Naive B cell (primary cell): ENCODE measurements at places on chromosomes 2 and 18. TPM values are rescaled to one million over a fixed set of nuclear protein-coding genes. Genes with fewer than 3 reads are reported as not detected.

Gene IHH
- not detected for polyA plus RNA-seq

Gene KLHL29
- 0.38 TPM for polyA plus RNA-seq

Gene ABHD1
- 1.3 TPM for polyA plus RNA-seq

Gene HAAO
- 6.7 TPM for polyA plus RNA-seq

Gene KCNF1
- polyA plus RNA-seq = not detected

Gene ALK
- not detected for polyA plus RNA-seq

Gene DAPL1
- polyA plus RNA-seq = not detected

Gene TMEM17
- not detected for polyA plus RNA-seq

Gene CREG2
- polyA plus RNA-seq = not detected

Gene MRPL44
- polyA plus RNA-seq = 52.3 TPM

Gene POMC
- 6.9 TPM for polyA plus RNA-seq

Gene RPRM
- not detected for polyA plus RNA-seq

Gene FBXO41
- not detected for polyA plus RNA-seq

GRCh38 chr2:51997571-51997970 lies 965.6 kb upstream of the NRXN1 start:
- no peak overlapping the region for H3K27ac ChIP-seq
- H3K4me1 ChIP-seq = no peaks in the 10 kb centered on the region
- no peaks in the 10 kb centered on the region for H3K36me3 ChIP-seq
- no peak overlapping the region for H3K4me3 ChIP-seq
- no peaks in the 10 kb centered on the region for H3K27me3 ChIP-seq

DNA sequence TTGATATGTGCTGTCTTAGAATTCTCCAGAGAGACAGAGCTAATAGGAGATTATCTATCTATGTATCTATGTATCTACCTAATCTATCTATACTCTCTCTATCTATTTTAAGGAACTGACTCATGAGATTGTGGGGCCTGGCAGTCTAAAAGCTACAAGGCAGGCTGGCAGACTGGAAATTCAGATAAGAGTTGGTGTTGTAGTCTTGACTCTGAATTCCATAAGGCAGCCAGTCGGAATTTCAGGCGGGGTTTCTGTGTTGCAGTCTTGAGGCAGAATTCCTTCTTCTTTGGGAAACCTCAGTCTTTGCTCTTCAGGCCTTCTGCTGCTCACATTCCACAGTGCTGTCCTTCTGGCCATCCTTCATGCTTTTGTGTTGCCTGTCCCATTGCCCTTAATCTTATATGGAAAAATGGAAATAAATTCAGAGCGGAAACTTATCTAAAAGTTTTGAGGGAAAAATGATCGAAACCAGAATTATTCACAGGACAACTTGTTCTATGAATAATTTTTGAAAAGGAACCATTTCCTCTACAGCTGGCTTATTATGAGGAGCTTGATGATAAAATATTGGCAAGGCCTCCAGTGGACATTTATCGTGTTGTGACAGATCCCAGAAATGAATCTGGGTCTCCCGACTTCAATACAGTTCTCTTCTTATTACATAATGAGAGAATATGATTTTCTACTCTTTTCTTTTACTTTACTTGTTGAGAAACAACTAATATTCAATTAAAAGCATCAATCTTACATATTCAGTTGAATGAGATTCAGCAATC lies 10.8 kb downstream of the IL1RL1 start:
- H3K27me3 ChIP-seq = peaks cover 5% of the 10 kb centered on the region
- H3K27ac ChIP-seq = no peak overlapping the region
- no peaks in the 10 kb centered on the region for H3K4me1 ChIP-seq
- DNase-seq = no peak

- H3K27ac ChIP-seq = no peak overlapping the region
- DNase-seq = no peak
- H3K36me3 ChIP-seq = no peaks in the 10 kb centered on the region
- H3K4me1 ChIP-seq = no peaks in the 10 kb centered on the region
- no peaks in the 10 kb centered on the region for H3K27me3 ChIP-seq
Observed at GRCh38 chr2:215914777-215915165, 98.6 kb downstream of the MREG start.

DNA sequence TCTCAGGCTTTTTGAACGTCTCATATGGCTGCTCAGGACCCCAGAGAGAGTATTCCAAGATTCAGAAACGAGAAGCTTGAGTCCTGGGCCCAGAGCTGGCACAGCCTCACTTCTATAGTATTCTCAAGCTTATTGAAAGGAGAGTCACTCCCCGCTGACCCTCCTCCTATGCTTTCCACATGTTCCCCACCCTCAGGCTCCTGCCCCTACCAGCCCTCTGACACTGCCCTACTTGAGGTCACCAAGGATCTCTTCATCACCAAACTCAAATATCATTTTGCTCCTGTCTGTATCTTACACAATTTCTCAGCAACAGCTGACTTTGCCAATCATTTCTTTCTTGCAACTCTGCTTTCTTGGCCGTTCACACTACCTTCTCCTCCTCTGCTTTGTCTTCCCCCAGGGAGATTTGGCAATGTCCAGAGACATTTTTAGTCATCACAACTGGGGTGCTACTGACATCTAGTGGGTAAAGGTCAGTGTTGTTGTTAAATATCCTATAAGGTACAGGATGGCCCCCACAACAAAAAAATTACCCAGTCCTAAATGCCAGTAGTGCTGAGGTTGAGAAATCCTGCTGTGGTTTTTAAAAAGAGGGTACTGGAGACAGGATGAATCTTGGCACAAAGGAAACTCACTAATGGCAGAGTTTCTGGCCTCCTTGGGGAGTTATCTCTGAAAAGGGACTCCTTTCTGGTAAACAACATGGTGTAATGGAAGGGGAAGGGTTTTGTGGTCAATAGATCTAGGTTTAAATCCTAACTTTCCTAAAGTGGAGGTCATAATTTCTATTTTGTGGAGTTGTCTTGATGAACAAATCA lies 26.9 kb upstream of the INSIG2 start:
- peak overlapping the region; percentile 94 for H3K27ac ChIP-seq
- peak; percentile 45 for DNase-seq
- peaks cover 49% of the 10 kb centered on the region for H3K4me1 ChIP-seq

DNA sequence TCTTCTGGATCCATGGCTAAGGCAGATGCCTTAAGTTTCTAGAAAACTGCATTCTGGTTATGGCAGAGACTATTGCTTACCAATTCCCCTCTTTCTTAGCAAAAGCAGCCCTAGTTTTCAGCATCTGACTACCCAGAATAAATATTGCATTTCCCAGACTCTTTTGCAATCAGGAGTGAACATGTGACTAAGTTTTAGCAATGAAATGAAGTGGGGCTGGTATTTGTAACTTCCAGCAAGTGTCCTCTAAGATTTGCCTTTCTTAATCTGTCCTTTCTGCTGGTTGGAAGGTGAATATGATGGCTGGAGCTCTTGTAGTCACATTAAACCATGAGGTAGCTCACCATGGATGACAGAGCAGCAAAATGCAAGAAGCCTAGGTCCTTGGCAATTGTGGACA lies 132.9 kb upstream of the PKDCC start:
- H3K27me3 ChIP-seq = peaks cover 17% of the 10 kb centered on the region
- H3K4me3 ChIP-seq = no peak overlapping the region
- no peak overlapping the region for H3K27ac ChIP-seq
- H3K36me3 ChIP-seq = no peaks in the 10 kb centered on the region

GRCh38 chr2:37000318-37000717 lies 34.0 kb upstream of the STRN start:
- H3K27ac ChIP-seq = no peak overlapping the region
- H3K36me3 ChIP-seq = peaks cover 15% of the 10 kb centered on the region
- DNase-seq = no peak
- H3K4me1 ChIP-seq = peaks cover 11% of the 10 kb centered on the region
- H3K27me3 ChIP-seq = no peaks in the 10 kb centered on the region
- no peak overlapping the region for H3K4me3 ChIP-seq

GRCh38 chr18:71743634-71744033 lies 800.5 kb downstream of the CBLN2 start:
- H3K27ac ChIP-seq = no peak overlapping the region
- no peaks in the 10 kb centered on the region for H3K27me3 ChIP-seq
- DNase-seq = no peak
- no peaks in the 10 kb centered on the region for H3K36me3 ChIP-seq
- no peaks in the 10 kb centered on the region for H3K4me1 ChIP-seq
- H3K4me3 ChIP-seq = no peak overlapping the region

DNA sequence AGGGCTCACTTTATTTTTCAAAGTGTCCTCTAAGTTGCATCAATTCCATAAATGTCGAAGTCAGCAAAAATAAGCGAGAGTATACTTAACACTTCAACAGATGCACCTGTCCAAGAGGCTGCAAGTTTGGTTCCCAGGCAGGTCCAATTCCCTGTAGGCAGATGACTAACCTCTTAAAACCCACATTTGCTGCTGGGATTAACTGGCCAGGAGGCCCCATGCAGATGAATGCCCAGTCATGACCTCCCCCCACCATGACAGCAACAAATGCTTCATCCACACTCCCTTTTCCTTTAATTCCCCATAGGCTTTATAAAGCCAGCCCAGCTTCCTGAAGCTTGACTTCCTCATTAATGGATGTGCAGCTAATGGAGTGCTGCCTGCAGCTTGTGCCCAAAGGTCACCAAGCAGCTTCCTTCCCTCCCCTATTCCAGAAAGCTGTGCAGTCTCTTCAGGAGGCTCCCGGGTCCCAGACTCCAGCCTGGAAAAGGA lies 35.7 kb downstream of the REEP1 start:
- H3K27me3 ChIP-seq = peaks cover 54% of the 10 kb centered on the region
- no peaks in the 10 kb centered on the region for H3K36me3 ChIP-seq
- no peak overlapping the region for H3K27ac ChIP-seq
- no peak for DNase-seq

DNA sequence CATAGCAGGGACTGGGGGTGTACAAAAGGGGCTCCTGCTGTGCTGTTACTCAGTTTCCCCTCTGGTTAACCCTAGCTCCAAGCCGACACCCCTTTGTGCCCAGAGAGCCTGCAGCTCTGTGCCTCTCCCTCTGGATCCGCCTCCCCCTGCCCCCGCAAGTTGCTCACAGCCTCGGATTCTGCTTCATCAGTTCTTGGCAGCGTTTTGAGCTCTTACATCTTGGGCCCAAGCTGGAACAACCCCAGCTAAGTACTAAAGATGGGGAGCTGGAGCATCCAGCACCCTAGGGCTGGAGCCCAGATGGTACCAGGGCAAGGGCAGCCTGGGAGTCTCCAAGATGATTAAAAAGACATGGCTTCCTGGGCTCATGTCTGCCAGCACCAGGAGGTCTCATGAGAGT lies 40.7 kb downstream of the POMC start:
- no peak overlapping the region for H3K27ac ChIP-seq
- DNase-seq = no peak
- peaks cover 18% of the 10 kb centered on the region for H3K4me1 ChIP-seq
- peaks cover 30% of the 10 kb centered on the region for H3K27me3 ChIP-seq

DNA sequence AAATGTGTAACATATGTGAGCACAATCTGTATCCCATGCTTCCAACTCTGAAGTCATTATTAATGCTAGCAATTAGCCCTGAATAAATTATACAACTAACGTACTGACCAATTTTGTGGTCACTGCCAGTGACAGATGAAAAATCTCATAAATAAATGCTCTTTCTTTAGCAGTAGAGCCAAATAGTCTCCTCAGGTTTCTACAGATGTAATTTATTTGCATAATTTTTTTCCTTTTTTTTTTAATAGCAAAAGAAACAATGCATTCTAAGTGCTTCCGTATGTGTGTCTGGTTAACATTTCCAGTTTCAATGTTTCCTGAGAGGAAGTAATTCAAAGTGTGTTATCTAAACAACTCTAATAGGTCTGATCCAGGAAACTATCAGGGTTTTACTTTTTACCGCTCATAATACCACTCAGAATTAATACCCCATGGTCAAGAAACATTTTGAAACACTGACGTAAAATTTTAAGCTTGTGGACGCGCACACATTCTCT lies 108.4 kb downstream of the MEP1B start:
- H3K36me3 ChIP-seq = no peaks in the 10 kb centered on the region
- no peak overlapping the region for H3K27ac ChIP-seq
- H3K27me3 ChIP-seq = peaks cover 18% of the 10 kb centered on the region
- H3K4me1 ChIP-seq = no peaks in the 10 kb centered on the region
- DNase-seq = no peak
- no peak overlapping the region for H3K4me3 ChIP-seq

- H3K4me3 ChIP-seq = no peak overlapping the region
- H3K27me3 ChIP-seq = no peaks in the 10 kb centered on the region
- no peak overlapping the region for H3K27ac ChIP-seq
- no peaks in the 10 kb centered on the region for H3K36me3 ChIP-seq
- H3K4me1 ChIP-seq = no peaks in the 10 kb centered on the region
Observed at GRCh38 chr2:188610827-188611226, 319.2 kb downstream of the GULP1 start.

- H3K4me1 ChIP-seq = peaks cover 24% of the 10 kb centered on the region
- H3K4me3 ChIP-seq = peak overlapping the region; percentile 99
- peaks cover 6% of the 10 kb centered on the region for H3K36me3 ChIP-seq
- peak overlapping the region; percentile 97 for H3K27ac ChIP-seq
- DNase-seq = no peak
Observed at GRCh38 chr2:206158563-206159345, 490 bp downstream of the NDUFS1 start.

GRCh38 chr2:58757971-58758370 lies 516.8 kb upstream of the FANCL start:
- H3K4me3 ChIP-seq = no peak overlapping the region
- DNase-seq = no peak
- H3K4me1 ChIP-seq = no peaks in the 10 kb centered on the region

- H3K27me3 ChIP-seq = no peaks in the 10 kb centered on the region
- no peak overlapping the region for H3K4me3 ChIP-seq
- H3K27ac ChIP-seq = no peak overlapping the region
- no peak for DNase-seq
- H3K4me1 ChIP-seq = no peaks in the 10 kb centered on the region
Observed at GRCh38 chr2:196403471-196403870, 232.1 kb upstream of the STK17B start.

- no peak overlapping the region for H3K4me3 ChIP-seq
Observed at GRCh38 chr2:9462886-9463697, 11.3 kb upstream of the IAH1 start.

GRCh38 chr18:74163019-74163660 lies 14.8 kb downstream of the TIMM21 start:
- H3K4me1 ChIP-seq = peaks cover 24% of the 10 kb centered on the region
- H3K36me3 ChIP-seq = peaks cover 23% of the 10 kb centered on the region
- peak overlapping the region; percentile 17 for H3K27ac ChIP-seq
- H3K27me3 ChIP-seq = no peaks in the 10 kb centered on the region
- DNase-seq = peak; percentile 11
- no peak overlapping the region for H3K4me3 ChIP-seq

DNA sequence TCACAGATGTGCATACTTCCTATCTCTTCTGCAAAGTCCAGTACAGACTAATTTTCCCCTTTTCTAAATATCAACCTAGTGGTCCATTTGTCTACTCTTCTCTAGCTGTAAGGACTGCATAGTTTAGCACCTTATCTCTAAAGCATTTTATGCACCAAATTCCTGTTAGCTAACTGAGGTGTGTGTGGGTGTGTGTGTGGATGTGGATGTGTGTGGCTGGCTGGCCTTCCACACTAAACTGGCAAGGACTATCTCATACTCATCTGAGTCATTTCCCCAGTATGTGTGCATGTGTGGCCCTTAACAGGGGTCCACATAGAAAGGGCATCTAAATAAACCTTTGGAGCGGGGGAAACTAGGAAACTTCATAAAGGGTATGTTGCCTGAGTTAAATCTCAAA lies 139.6 kb downstream of the TTC32 start:
- H3K4me1 ChIP-seq = no peaks in the 10 kb centered on the region
- H3K36me3 ChIP-seq = peaks cover 5% of the 10 kb centered on the region
- DNase-seq = no peak
- no peak overlapping the region for H3K27ac ChIP-seq
- no peak overlapping the region for H3K4me3 ChIP-seq
